Activated CD4-positive, alpha-beta T cell treated with anti-CD3 and anti-CD28 coated beads for 24 hours (primary cell): ENCODE measurements at places on chromosomes 16 and 17.
A peak's percentile ranks its signal among the peaks of the same experiment; 100 is the strongest.

DNA sequence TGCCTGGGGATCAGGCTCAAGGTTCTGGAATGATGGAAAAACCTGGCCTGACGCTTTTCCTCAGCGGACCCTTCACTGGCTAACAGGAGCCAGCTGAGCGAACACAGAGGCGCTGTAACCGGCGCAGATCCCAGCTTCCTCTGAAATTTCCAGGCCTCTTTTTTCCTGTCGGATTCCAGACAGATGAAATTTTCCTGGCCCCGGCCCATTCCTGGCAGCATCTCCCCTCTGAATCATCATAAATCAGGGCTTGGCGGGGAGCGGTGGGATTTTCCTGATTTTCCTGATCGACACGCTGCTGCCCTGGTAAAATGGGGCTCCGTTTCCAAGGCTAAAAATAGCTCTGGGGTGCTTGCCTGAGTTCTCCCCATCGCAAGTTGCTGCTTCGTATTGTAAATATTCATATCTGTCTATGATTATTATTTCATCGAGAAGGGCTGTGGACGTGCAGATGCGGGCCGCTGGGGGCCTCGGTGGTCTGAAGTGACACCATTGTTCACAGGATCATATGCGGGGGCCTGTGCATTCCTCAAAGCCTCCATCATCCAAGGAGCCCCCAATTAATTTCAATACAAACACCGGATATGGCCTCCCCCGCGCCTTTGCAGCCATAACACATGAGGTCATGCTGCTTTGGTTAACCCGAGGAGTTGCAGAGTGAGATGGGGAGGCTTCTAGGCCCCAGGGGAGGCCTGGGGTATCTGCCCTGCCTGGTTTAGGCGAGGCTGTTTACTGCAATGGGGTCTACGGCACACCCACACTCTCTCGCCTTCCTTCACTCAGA is 45.8 kb upstream of the ETV4 start:
- no peak for DNase-seq

GRCh38 chr17:70288540-70289290 is 119.4 kb downstream of the KCNJ2 start:
- DNase-seq, result no peak

DNA sequence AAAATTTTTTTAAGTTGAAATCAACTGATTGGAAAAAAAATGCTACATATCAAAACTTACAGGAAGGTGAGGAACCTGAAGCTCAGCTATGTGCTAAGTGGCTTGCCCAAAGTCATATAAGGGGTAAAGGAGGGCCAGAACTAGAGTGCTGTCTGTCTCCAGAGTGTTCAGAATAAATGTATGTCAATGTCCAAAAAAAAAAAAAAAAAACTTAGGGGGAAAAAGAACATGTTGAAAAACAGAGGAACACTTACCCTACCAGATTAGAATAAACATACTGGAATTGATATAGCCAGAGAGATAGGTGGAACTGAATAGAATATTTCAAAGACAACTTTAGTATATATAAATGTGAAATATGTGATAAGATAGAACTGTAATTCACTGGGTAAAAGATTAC is 11.5 kb downstream of the DCAF7 start:
- DNase-seq, result no peak

DNA sequence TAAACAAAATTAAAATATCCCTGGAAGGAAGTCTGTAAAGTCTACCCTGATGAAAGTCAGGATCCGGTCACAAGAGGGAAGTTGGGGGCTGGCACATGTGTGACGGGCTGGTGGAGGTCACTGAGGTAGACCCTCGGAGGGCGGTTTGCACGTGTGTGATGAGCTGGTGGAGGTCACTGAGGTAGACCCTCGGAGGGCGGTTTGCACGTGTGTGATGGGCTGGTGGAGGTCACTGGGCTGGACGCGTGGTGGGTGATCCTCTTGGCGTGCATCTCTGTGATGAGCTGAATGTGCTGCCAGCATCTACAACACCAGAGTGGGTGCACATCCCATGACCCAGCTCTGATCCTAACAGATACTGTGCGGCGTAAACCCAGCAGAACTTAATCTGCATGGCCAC is 43.7 kb upstream of the METRNL start:
- DNase-seq, result no peak

DNA sequence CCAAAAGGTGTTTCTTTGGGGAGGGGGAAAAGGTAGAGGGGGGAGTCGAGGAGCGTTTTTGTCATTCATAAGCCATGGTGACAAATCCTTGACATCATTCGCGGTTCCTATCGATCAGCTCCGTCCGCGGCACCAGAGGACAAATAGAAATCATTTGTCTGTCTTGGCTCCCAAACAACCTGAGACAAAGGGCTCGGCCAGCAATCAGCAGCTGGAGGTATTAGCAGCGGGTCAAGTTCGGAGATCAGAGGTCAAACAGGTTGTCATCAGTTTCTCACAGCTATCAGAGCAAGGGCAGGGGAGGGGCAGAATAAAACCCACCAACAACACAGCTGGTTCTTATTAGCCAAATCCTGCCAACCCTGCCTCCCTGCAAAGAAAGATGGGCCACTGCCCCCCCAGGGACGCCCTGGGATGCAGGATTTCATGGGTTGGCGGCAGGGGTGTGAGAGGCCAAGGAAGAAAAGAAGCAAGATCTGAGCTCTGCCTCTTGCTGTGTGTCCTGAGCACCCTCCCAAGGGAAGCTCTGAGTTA is 145.3 kb upstream of the LHX1 start:
- no peak for DNase-seq

DNA sequence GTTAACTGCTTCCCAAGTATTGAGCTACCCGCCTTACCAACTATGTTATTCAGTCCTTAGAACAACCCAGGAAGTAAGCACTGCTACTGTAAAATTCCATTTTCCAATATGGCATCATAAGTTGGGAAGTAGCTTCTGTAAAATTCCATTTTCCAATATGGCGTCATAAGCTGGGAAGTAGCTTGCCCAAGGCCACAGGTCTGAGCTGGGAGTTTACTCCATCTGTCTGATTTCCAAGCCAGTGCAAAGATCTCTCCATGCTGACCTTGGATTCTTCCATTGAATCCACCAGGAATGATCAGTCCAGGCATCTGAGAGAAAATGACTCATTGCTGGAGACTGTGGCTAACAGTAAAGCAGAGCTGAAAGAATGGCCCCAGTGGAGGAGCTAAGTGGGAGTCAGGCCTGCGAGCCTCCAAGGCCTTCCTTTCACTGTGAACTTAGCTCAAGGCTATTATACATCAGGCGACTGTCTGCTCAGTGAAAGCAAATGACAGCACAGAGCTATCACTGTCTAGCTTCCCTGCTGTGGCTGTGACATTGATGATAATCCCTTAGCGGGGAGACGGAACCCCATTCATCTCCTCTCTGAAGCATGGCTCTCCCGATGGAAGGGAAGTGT is 430.4 kb downstream of the HAPSTR1 start:
- DNase-seq, result no peak

- DNase-seq, result no peak
These were observed 349.3 kb downstream of the WWOX start for GRCh38 chr16:78448658-78449271.

DNA sequence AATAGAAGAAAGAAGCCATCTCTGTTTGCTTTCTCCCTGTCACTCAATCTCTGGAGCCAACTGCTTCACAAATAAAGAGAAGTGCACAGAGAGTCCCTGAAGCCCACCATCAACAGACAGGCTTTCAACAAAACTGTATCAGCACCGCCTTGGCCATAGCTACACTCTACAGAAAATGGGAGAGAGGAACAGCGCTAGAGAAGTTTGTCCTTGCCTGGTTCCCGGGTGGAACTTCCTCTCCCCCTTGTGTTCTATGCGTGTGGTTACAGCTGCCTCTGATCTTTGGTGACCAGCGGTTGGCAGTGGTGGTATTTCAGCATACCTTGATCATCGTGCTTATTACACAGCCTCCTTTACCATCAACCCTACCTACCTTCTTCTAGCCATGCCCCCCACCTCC is 91.4 kb upstream of the CCL2 start:
- DNase-seq, result no peak

- DNase-seq, result peak; percentile 61
These were observed at the start of gene MLLT6 for GRCh38 chr17:38704606-38705522. TSS of gene MLLT6 (plus strand) at chr17:38705273. CDS start at chr17:38705633, 360 bp downstream.

DNA sequence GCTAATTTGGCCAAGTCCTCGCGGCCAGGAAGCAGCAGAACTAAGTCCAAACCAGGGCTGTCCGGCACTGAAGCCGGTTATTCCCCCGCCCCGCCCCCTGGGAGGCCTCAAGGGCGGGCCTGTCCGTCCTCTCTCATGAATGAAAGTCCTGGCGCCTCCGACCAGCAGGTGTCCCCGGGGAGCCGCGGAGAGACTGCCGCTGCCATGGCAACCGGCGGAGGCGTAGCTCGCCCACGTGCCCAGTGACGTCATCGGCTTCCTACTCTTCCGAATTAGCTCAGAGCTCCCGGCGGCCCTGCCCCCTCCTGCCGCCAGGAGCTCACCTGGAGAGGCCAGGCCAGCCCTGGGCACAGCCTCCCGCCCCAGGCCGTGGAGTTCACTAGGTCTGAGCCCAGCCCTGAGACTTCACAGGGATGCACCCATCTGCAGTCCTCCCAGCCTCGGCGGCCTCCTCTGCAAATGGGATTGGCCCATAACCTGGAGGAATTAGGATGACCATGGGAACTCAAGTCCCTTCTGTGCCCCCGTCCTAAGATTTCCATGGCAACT is 1.3 kb downstream of the SPATA2L start:
- peak; percentile 95 for DNase-seq

DNA sequence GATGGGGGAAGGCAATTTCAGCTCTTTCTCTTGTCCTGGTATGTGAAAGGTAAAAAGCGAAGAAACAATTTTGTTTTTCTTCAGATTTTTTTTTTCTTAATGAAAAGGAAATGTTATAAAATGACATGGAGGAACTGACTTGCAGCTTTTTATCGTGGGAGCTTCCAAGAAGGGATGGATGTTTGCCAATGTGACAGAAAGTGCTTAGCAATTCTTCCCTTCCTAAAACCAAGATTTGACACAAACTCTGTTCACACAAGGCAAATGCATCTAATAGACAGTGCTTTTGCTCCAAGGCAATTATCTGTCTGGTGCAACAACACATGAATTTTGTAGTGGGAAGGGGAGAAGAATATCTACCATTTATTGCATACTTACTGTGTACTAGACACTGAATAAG is 988.5 kb downstream of the CDH11 start:
- no peak for DNase-seq

DNA sequence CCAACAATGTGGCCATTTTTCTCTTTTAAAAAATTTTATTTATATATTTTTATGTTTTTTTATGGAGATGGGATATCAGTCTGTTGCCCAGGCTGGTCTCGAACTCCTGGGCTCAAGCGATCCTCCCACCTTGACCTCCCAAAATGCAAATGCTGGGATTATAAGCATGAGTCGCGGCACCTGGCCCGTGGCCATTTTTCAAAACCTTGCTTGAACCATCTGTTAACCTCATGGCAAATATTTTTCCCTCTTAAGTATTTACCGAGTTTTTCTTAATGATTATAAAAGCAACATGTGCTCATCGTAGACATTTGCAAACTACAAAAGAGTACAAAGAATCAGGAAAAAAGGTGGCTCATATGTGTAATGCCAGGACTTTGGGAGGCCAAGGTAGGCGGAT is 127.6 kb downstream of the ABCC6 start:
- no peak for DNase-seq

DNA sequence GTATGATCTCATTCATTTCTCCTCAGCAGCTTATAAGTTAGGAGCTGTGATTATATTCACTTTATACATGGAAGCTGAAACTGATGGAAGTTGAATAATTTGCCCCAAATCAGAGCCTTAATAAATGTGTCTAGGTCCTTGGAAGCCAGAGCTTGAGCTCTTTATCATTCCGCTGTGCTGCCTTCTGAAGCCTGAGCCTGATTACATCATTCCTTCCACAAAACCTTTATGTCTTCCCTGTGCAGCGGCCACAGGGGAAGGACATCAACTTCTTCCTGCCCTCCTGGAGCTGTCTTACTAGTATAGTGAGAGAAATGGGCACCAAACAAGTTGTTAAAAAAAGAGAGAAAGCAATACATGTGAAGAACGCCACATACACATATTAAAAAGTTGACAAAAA is 6.8 kb downstream of the TNRC6C start:
- DNase-seq, result no peak

DNA sequence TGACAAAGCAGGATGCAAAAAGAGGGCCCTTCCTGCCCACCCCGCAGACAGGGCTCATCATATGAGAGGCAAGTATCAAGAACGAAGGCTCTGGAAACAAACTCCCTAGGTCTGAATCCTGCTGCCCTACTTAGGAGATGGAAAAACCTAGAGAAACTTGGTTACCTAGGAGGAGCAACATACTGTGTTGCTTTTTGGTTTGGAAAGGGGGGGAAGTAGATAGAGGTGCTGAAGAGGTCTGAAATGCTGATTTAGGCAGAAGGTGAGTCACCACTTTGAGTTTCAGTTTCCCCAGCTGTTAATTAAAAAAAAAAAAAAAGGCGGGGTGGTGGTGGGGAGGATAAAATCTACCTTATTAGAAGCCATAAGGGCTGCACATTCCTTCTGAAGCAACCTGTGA is 1.5 kb downstream of the N4BP1 start:
- no peak for DNase-seq

GRCh38 chr16:17162560-17162959 is 308.2 kb downstream of the XYLT1 start:
- no peak for DNase-seq

- DNase-seq, result no peak
These were observed 1.1 kb upstream of the FASN start for GRCh38 chr17:82098939-82099763.

- DNase-seq, result no peak
These were observed 10.5 kb upstream of the METRNL start for GRCh38 chr17:83068641-83069570.

GRCh38 chr17:38603786-38604478 is 1.8 kb downstream of the SRCIN1 start:
- no peak for DNase-seq

DNA sequence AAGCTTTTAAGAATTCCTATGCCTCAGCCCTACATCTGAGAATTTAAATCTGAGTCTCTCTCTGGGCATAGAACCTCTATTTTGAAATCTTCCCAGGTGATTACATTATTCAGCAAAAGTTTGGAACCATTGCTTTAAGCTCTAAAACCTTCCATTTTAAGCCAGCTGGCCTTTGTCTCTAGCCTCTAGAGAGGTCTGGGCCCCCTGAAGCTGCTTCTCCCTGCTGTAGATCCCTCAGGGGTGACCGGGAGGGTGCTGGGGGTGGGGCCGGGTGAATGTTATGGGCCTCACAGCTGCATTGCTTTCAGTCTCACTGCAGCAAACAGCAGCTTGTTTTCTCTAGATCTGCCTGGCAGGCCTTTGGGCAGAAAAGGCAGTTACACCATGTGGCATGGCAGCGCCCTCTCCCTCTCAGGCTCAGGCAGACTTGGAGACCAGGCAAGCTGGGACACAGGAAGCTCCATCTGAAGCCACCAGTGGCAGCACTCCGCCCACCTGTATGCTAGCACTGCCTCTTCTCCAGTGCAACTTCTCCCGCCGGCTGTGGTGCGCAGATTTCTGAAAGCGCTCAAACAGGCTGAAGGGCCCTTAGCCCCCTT is 66.3 kb downstream of the MPRIP start:
- DNase-seq, result no peak
